ENCODE measurements at places on chromosomes 2 and 18.

GRCh38 chr2:241494311-241494908, 14.0 kb downstream of the STK25 start:
- no peak for DNase-seq

GRCh38 chr2:85396531-85397470, 13.4 kb downstream of the CAPG start:
- no peak for DNase-seq

DNA sequence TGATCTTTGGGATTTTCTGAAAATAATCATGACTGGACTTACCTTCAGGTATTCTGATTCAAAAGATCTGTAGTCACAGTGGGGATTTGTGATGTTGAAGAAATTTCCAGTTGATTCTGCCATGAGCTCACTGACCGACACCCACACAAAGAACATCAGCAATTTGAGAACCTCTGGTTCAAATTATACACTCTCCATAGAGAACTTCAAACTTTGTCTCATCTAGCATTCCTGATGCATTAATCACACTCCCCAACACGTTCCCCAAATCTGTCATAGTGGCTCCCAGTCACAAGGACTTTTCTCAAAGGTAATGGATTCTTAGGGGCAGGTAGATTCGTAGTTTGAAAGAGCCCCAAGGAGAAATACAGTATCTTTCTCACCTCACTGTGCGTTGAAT, 584.3 kb downstream of the FBXO15 start:
- DNase-seq = no peak

DNA sequence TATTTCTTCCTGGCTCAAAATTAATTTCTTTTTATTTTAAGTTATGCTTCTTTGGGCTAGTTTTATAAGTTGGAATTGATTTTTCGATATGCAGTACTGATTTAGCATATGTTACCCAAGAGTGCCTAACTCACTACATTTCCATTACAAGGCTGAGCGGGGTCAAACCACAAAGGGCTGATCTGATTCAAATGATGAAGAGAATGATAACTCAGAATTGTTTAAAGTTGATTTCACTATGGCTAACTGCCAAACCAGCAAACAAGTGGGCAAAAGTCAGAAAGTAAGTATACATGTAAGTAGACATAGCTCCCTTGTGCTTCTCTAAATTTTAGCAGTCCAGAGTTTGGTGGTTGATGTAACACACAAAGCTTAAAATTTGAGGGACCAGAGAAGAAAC, 35.6 kb downstream of the RAD51AP2 start:
- DNase-seq = no peak

GRCh38 chr2:154228566-154229280, 357.0 kb downstream of the GALNT13 start:
- DNase-seq = no peak

DNA sequence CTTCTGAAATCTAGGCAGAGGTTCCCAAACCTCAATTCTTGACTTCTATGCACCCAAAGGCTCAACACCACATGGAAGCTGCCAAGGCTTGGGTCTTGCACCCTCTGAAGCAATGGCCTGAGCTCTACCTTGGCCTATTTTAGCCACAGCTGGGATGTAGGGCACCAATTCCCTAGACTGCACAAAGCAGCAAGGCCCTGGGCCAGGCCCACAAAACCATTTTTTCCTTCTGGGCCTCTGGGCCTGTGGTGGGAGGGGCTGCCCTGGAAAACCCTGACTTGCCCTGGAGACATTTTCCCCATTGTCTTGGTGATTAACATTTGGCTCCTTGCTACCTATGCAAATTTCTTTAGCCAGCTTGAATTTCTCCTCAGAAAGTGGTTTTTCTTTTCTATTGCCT, 315.2 kb downstream of the DCDC2C start:
- no peak for DNase-seq

DNA sequence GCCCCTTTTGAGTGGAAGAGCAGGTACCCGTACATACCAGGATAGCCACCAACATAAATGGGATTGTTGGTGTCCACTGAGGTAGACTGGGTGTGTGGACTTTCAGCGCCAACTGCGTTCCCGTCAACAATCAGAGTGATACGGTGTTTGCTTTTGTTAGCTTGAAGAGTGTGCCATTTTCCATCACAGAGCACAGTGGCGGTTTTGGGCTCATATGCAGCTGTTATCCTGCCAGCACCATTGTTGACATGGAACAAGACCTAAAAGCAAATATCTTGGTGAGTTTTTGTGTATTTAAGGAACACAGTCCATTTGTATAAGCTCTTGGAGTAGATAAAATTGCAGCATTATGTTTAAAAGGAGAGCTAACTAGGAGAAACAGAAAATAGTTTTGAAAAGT, 174.5 kb downstream of the LAMA1 start:
- no peak for DNase-seq

DNA sequence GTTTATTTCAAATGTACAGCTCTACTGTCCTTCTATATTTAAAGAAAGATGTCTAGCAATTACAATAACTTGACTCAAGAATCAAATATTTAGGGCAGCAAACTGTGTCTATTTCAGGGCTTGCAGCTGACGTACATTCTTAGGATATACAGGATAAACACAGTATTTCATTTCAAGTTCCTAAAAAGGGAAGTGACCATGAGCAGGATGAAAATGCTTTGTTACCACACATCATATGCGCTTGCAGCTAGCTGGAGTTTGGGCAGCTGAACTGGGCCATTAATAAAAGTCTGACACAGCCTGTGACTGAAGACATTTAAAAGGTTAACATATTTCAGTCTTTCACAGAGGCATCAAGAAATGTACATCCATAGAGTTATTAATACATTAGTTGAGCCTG, 264.6 kb upstream of the TRIB2 start:
- DNase-seq = no peak

DNA sequence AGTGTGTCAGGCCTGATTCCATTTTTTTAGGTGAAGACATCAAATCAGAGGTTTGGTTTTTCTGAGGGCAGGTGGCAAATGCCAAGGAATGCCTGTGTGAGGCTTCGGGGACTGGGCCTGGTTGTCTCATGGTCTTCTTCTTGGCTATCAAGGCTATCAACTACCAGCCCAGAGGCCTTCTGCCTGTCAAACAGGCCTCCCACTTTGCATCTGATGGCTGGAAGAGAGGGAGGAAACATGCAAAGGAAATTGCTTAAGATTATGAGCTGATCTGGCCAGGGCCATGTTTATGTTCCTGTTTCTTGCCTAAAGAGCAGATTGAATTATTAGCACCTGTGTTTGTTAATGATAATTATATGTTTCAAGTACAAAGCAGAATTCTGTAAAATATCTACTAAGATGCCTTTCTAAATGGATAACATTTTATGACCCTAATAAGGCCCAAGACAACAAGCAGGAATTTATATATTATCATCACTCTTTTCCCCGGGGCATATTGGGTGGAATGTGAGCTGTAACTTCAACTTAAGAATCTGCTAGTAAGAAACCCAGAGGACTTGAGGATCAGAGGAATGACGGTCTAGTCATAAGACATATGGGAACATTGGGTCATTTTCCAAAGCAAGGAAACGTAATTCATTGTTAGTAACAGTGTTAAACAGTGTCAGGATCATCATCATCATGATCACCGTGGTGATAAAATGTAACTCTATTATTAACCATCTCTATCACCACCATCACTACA, 123.2 kb downstream of the LYPD6B start:
- no peak for DNase-seq
